Activated CD4-positive, alpha-beta memory T cell treated with anti-CD3 and anti-CD28 coated beads, Interleukin-2, amount 10 ng/mL, durations not matched to agents 7 days and 5 days (primary cell): ENCODE measurements at places on chromosomes 1 and 21. TPM values are rescaled to one million over a fixed set of nuclear protein-coding genes. Genes with fewer than 3 reads are reported as not detected.

DNA sequence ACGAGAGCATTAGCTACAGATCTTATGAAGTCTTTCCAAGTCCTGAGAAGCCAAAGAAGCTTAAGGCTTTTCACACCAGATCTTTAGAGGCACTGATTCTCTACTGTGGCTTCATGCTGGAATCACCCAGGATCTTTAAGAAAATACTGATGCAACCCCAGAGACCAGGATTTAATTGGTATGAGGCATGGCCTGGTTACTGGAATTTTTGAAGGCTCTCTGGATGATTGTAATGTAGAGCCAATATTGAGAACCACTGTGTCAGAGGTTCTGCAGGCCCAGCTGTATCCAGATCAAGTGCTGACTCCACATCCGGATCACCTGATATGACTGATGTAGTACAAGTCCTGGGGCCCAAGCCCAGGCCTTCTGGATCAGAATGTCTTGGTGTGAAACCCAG, 105.7 kb downstream of the PLPPR5 start:
- H3K27me3 ChIP-seq, result no peaks in the 10 kb centered on the region
- no peaks in the 10 kb centered on the region for H3K36me3 ChIP-seq
- H3K4me1 ChIP-seq, result no peaks in the 10 kb centered on the region
- H3K4me3 ChIP-seq, result no peak overlapping the region
- H3K27ac ChIP-seq, result no peak overlapping the region

DNA sequence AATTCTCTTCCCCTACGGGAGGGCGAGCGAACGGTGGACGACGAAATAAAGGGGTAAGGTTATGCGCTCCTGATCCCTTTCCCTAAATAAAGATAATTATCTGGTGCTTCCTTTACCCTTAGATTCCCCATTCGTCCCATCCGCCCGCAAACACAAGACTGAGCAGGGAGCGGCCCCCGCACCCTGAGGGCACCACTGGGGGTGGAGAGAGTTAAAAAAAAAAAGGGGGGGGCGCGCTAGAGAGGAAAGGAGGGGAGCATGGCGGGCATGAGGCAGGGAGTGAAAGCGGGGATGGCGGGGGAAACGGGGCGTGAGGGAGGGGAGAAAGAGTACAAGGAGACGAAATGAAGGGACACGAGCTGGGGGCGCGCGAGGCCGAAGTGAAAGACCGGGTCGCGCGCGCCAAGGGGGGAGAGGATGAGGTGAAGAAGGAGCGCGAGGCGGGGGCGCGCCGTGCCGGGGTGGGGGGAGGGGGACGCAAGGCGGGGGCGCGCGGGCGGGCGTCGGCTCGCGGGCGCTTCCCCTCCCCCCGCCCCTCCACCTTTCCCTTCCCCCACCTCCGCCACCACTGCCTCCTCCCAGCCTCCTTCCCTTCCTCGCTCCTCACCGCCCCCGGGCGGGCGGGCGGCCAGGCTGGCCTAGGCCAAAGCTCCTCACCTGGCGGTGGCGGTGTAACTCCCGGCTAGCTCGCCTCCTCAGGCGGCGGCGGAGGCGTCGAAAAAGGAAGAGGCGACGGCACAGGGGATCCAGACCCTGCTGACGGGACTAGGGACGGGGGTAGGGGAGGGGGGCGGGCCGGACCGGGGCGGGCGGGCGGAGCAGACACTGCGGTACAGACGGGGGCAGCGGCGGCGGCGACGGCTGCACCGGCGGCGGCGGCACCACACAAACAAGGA, 448 bp downstream of the GATAD2B start:
- peak overlapping the region; percentile 92 for H3K4me3 ChIP-seq
- H3K4me1 ChIP-seq, result peaks cover 45% of the 10 kb centered on the region

DNA sequence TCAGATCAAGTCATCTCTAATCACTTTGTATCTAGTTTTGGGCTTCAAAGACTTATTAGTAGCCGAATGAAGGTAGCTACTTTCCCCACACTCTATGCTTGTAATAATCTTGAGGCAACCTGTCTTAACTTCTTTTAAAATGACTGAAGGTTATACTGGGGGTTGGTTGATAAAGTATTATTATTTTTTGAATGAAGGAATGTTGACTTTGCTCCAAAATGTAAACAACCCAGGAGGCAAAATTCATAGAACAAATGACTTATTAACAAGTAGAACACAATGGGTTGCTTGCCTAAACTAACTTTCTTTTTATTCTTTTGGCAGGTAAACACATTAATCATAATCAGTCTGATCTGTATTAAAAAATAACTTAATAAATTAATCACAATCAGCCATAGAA, 440.0 kb downstream of the USP25 start:
- no peaks in the 10 kb centered on the region for H3K4me1 ChIP-seq
- H3K4me3 ChIP-seq, result no peak overlapping the region
- DNase-seq, result no peak
- no peak overlapping the region for H3K27ac ChIP-seq
- H3K36me3 ChIP-seq, result no peaks in the 10 kb centered on the region
- no peaks in the 10 kb centered on the region for H3K27me3 ChIP-seq

- no peak for DNase-seq
- peaks cover 19% of the 10 kb centered on the region for H3K27me3 ChIP-seq
- no peaks in the 10 kb centered on the region for H3K36me3 ChIP-seq
- H3K4me3 ChIP-seq, result no peak overlapping the region
- no peaks in the 10 kb centered on the region for H3K4me1 ChIP-seq
Measured at GRCh38 chr1:30853350-30853749, 55.2 kb downstream of the SDC3 start.

- peaks cover 2% of the 10 kb centered on the region for H3K36me3 ChIP-seq
- H3K4me1 ChIP-seq, result peaks cover 60% of the 10 kb centered on the region
- no peak overlapping the region for H3K27ac ChIP-seq
- peaks cover 4% of the 10 kb centered on the region for H3K27me3 ChIP-seq
- peak; percentile 36 for DNase-seq
Measured at GRCh38 chr1:27527223-27527889, 37.4 kb upstream of the WASF2 start.

GRCh38 chr1:10973552-10973951, 38.9 kb upstream of the TARDBP start:
- no peaks in the 10 kb centered on the region for H3K36me3 ChIP-seq
- no peak for DNase-seq
- peaks cover 6% of the 10 kb centered on the region for H3K27me3 ChIP-seq
- H3K4me1 ChIP-seq, result no peaks in the 10 kb centered on the region

DNA sequence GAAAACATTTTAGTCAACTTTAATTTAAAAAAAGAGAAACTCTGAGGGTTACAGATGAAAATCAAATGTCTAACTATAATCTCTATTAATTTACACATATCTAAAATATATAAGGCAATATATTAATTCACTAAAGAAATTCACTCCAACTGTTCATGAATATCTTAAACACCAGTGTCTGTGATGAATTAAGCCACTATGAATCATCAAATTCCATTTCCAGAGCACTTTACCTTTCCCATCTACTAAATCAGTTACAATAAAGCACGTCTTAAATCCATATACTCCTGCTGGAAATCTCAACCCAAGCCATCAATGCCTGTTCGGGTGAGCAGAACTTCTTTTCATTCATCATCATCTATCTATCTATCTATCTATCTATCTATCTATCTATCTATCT, 4.3 kb downstream of the TAF5L start:
- H3K27ac ChIP-seq, result no peak overlapping the region
- no peaks in the 10 kb centered on the region for H3K27me3 ChIP-seq
- H3K36me3 ChIP-seq, result peaks cover 9% of the 10 kb centered on the region
- peaks cover 43% of the 10 kb centered on the region for H3K4me1 ChIP-seq
- H3K4me3 ChIP-seq, result no peak overlapping the region

- H3K4me1 ChIP-seq, result no peaks in the 10 kb centered on the region
- no peak for DNase-seq
- H3K36me3 ChIP-seq, result no peaks in the 10 kb centered on the region
Measured at GRCh38 chr1:42551180-42551579, 88.1 kb downstream of the CCDC30 start.

DNA sequence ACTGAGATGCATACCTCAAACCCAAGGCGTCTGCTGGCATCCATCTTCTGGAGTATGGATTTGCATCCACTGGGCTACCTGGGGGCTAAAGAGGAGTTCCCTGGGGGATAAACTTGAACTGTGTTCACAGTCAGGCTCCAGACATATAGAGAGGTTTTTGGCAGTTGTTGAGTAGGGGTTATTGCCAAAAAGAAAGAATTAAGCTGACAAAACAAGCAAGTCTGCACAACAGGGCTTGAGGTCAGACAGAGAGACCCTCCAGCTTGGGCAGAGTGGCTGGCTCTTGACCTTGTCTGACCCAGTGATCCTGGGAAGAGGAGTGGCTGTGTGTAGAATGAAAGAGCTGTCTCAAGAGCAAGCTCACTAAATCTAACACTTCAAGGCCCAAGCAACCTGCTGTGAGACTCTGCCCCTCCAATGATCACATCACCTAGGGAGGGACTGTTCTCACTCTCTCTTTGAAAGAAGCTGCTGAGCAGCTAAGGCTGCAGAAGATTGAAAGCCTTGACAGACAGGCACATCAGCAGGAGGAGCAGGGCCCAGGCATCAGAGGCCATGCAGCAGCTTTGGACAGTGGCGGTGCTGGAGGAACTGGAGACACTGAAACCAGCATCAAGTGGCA, 61.5 kb downstream of the SYT2 start:
- no peak overlapping the region for H3K27ac ChIP-seq
- no peak for DNase-seq
- H3K27me3 ChIP-seq, result peaks cover 64% of the 10 kb centered on the region
- no peaks in the 10 kb centered on the region for H3K36me3 ChIP-seq

- H3K4me3 ChIP-seq, result no peak overlapping the region
- H3K27me3 ChIP-seq, result no peaks in the 10 kb centered on the region
- H3K36me3 ChIP-seq, result peaks cover 12% of the 10 kb centered on the region
Measured at GRCh38 chr1:7811476-7811875, 27.4 kb downstream of the PER3 start.

- peaks cover 21% of the 10 kb centered on the region for H3K27me3 ChIP-seq
- H3K4me1 ChIP-seq, result peaks cover 11% of the 10 kb centered on the region
- H3K4me3 ChIP-seq, result no peak overlapping the region
- H3K27ac ChIP-seq, result no peak overlapping the region
Measured at GRCh38 chr1:201750934-201751333, 78.0 kb upstream of the IPO9 start.

DNA sequence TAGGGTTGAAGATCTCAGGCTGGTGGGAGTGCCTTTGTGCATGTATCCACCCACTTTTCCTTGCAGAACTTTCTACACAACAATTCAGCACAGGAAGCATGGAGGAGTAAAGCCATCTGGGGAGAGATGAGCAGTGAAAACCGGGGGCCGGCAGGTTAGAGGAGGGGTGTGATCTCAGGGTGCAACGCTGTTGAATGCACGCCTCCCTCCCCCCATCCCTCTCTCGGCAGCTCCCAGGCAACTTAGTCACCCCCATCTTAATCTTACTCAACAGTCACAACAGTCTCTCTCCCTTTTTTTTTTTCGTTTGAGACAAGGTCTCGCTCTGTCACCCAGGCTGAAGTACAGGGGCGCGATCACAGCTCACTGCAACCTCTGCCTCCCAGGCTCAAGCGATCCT, 16.6 kb upstream of the ABCG1 start:
- H3K4me3 ChIP-seq, result no peak overlapping the region
- no peak overlapping the region for H3K27ac ChIP-seq
- peak; percentile 7 for DNase-seq
- H3K36me3 ChIP-seq, result peaks cover 3% of the 10 kb centered on the region
- peaks cover 12% of the 10 kb centered on the region for H3K27me3 ChIP-seq
- H3K4me1 ChIP-seq, result peaks cover 24% of the 10 kb centered on the region

DNA sequence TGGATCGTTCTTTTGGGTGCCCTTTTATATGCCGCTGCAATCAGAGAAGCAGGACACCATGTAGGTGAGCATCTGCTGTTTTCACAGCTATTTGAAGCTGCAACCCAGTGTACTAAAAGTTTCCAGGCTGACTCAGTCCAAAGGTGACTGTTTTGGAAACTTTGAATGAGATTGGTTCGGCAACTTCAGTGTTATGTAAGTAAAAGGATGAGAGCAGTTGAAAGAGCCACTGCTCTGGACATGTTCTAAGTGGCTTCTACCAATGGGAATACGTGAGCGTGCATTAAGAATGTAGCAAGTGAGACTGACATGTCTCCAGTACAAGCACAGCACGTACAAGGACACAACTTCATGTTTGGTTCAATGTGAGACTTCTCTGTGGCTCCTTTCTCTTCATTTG, 55.6 kb downstream of the DDR2 start:
- no peak overlapping the region for H3K27ac ChIP-seq
- DNase-seq, result no peak
- H3K27me3 ChIP-seq, result no peaks in the 10 kb centered on the region
- H3K4me3 ChIP-seq, result no peak overlapping the region

FLG gene
- not detected for total RNA-seq

SSBP3 gene
- total RNA-seq, result 90.0 TPM

AADACL4 gene
- total RNA-seq, result not detected

MYCL gene
- total RNA-seq, result 0.18 TPM

CRNN gene
- not detected for total RNA-seq

TGFB2 gene
- not detected for total RNA-seq

SLC45A1 gene
- total RNA-seq, result 0.30 TPM

ZNF593OS gene
- not detected for total RNA-seq

DIRAS3 gene
- total RNA-seq, result not detected

CRB1 gene
- total RNA-seq, result not detected

SPRR2E gene
- not detected for total RNA-seq

SMCP gene
- total RNA-seq, result not detected

CFAP74 gene
- total RNA-seq, result not detected
